ENCODE measurements at places on chromosomes 5 and 9. TPM values are rescaled to one million over a fixed set of nuclear protein-coding genes. Genes with fewer than 3 reads are reported as not detected.
A peak's percentile ranks its signal among the peaks of the same experiment; 100 is the strongest.

DNA sequence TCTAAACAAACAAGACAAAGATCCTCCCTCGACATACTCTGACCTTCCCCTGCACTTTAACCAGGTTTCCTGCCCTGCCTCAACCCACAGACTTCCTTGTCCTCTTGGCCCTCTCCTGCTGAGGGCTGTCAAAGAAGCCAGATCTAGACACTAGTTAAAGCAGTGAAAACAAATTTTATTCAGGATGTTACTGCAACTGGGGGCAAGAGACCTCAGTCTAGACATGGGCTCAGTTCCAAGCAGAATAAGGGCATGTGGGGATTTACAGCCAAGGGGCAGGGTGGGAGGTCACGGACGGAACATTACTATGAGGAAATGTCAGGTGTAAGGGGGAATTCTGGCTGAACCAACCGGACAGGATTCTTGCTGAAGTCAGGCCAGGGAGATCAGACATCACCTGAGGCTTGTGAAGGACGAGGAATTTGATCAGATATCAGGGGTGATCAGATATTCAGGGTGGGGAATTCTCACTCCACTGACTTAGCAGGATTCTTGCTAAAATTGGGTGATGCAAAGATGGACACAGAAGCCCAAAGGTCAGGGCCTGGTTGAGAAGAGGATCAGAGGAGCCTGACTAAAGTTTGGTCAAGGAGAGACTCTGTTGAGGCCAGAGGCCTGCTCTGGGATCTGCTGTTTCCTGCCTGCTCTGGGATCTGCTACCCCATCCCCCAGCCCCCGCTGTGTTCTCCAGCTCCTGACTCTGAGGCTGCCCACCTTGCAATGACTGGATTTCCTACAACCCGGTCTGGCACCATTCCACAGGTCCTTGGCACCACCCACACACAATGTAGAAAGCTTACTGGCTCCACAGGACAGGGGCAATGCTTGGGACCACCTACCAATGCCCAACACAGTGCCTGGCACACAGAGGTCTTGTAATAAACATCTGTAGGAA lies 21.5 kb downstream of the GABBR2 start:
- no peak for DNase-seq

TEX48 gene
- not detected for total RNA-seq

DNA sequence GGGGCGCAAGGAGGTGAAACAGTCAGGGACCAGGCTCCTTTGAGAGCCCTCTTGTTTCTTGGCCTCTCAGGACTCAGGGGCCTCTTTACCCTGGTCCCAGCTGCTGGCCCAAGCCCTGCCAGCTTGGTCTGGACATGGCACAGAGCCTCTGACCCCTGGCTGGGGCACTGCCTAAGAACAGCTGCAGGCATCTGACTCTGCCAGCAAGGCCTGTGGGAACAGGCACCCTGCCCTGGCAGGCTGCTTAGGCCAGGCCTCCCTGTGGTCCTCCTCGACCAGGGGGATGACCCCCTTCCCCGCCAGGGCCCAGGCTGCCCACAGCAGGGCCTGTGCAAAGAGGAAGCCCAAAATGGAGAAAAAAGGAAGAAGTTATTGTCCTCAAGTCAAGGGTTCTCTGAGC lies 25.5 kb downstream of the OLFML2A start:
- no peak for DNase-seq

STOM gene
- 112 TPM for total RNA-seq

COL23A1 gene
- total RNA-seq: not detected

DNA sequence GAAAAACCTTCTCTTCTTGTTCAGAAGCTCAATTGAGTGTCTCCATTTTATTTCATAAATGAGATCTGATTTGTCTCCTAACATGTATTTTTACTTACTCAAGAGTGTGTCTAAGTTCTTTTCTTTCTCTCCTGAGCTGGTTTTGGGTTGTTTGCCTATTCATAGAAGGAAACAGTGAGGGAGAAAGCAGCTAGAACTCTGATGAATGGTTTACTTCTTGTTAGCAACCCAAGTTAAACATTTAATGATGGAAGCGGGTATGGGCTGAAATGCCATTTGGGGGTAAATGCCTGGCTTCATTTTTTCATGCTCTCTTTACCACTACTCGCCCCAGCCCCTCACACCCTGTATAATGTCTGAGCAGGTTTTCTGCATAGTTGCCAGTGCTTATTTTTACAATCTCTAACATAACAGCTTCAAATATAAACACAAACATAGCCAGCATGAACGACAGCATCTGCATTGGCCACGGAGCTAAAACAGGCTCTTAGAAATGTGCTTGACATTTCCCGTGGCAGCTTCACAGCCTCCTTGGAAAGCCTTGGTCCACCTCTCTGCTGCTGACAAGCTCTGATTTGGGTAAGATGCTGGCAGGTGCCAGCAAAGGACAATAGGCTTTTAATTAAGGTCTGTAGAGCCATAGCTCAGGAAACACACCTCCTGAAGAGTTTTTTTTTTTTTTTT lies 321.1 kb downstream of the ARHGEF28 start:
- no peak for DNase-seq

- DNase-seq: peak; percentile 30
These were observed 22.5 kb downstream of the ZDHHC21 start for GRCh38 chr9:14670718-14671117.

GARIN3 gene
- not detected for total RNA-seq

PRRX2 gene
- 34.0 TPM for total RNA-seq

FAM78A gene
- total RNA-seq: 0.34 TPM

DNA sequence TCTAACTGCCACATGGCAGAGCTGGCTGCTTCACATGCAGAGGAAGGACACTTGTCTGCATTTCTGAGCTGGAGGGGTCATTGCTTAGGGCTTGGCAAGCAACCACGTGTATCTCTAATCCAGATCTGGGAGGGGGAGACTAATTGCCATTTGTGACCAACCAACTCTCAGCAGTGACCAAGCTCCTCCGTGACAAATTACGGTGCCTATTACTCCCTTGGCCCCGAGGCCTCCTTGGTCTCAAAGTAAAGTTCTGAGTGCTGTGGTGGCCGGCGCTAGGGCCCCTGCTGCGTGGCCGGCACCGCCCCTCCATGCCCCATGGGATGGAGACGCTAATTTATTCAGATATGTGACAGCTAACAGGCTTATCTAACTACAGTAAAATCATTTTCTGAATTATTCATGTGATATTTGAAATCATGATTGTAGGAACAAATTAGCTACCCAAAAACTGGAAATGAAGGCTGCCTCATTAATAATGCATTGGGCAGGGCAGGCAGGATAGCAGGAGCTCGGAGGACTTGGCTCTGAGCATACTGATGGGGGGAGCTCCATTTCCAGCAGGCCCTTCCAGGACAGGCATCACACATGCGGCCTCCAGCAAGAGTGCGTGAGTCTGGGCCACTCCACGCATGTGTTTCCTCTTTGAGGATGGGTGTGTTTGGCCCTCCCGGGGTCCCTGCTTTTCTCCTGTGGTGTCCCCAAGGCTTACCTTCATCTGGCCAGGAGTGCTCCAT lies 67.7 kb downstream of the C5orf15 start:
- DNase-seq: no peak

DNA sequence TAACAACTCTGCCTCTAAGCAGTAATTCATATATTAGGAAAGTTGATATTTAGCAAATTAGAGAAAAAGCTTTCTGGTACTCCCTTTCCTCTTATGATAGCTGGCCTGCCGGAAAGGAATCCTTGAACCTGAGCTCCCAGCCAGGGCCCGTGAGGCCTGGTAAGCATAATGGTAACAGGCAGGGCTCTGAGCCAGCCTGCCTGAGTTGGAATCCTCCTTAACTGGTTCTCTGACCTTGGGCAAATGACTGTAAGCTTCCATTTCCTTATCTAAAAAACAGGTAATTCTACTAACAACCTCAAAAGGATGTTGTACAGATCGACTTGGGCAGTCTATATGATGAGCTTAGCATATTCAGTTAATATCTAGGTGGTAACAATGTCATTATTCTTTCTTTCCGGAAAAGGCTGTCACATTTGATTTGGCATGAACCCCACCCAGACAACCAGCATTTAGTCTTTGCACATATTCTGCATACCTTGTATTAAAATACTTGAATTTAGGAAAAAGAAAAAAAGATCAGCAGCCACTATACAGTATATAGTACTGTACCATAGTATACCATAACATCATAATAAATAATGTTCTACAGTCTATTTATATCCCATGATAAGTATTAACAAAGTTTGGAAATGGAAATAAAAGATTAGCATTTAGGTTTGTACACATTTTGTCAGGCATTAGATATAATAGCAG lies 55.7 kb upstream of the MAP3K1 start:
- no peak for DNase-seq

GRCh38 chr5:6281818-6282217 lies 96.5 kb downstream of the MED10 start:
- DNase-seq: no peak

TCF7 gene
- 0.97 TPM for total RNA-seq

ATP6V0E1 gene
- total RNA-seq: 650 TPM

CD72 gene
- 1.2 TPM for total RNA-seq

DNA sequence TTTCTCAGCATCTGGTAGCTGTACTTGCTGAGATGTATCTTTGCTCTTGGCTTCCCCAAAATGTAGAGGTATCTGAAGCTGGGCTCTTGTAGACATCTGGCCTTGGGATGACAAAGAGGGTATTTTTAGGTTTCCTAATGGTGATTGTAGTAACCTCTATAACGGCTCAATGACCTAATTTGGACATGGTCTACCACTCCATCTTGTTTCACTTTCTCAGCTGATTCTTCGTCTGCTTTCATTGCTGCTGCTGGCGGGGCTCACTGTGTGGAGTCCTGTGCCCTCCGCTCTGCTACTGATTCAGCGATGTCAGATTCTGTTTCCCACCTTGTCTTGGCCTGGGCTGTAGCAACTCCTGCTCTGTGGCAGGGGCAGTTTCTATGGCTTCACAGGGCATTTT lies 12.7 kb upstream of the MARCHF11 start:
- no peak for DNase-seq

FRMD3 gene
- total RNA-seq: 8.7 TPM

DNA sequence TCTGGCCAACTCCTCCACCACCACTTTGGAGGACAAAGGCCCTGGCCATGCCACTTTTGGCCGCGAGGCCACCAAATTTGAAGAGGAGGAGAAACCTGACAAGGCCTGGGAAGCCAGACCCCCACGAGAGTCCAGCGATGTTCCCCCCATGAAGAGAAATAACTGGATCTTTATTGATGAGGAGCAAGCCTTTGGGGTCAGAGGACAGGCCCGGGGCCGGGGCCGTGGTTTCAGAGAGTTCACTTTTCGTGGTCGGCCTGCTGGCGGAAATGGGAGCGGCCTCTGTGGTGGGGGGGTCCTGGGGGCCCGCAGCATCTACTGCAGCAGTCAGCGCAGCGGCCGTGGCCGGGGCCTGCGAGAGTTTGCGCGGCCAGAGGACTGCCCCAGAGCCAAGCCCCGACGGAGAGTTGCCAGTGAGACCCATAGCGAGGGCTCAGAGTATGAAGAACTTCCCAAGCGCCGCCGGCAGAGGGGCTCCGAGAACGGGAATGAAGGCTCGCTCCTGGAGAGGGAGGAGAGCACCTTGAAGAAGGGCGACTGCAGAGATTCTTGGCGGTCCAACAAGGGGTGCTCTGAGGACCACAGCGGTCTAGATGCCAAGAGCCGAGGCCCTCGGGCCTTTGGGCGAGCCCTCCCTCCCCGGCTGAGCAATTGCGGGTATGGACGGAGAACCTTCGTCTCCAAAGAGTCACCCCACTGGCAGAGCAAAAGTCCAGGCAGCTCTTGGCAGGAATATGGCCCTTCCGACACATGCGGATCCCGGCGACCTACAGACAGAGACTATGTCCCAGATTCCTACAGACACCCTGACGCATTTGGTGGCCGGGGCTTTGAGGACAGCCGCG lies 27.4 kb upstream of the POMT1 start:
- DNase-seq: no peak

- no peak for DNase-seq
These were observed 39.9 kb upstream of the GRIN3A start for GRCh38 chr9:101778332-101778731.

GRCh38 chr5:87302061-87302460 lies 34.4 kb downstream of the RASA1 start:
- no peak for DNase-seq

OLFML2A gene
- 0.33 TPM for total RNA-seq

DNA sequence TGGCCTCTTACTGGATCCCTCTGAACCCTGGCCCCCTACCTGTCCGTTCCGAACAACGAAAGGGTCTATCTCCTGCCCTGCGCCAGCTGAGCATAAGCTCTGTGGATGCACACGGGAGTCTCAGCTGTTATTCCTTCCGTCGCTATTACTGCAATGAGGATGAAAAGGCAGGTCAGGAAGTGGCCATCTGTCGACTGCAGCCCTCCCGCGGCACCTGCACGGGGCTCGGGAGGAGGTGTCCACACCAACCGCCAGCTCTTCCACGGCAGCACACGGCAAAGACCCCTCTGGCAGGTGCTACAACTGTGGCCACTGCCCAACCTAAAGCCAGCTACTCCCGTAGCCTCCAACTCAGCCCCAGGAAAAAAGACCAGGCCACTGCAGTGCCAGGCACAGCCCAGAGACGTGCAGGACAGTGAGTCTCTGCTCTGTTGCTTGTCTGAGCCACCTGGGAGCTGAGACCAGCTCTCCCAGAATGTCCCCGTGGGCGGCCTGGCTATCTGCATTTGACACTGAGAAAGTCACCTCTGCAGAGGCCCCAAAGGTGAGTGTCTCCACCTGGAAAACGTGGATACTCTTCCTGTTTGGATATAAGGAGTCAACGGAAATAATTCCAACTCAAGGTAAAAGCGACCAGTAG lies 19.1 kb downstream of the CAMSAP1 start:
- DNase-seq: no peak

Data from HFFc6 (cell line).